ENCODE measurements at places on chromosomes 3 and 15.

GRCh38 chr15:41772720-41773331, 1.5 kb upstream of the MAPKBP1 start:
- DNase-seq, result no peak

DNA sequence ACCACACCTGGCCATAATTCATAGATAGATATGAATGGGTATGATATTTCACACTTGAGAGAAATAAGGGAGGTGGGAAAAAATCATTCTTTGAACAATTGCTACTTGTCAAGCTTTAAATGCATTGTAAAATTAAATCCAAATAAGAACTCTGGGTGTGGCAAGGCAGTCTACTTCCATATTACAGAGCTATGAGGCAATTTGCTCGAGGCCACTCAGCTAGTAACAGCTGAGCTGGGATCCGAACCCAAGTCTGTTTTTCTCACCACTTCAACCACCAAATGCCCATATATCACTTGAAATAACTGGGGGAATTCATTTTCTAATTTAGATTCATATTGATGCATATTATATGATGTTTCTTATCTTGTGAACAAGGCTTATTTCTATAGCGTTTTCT, 482.2 kb upstream of the ADAMTS9 start:
- no peak for DNase-seq

DNA sequence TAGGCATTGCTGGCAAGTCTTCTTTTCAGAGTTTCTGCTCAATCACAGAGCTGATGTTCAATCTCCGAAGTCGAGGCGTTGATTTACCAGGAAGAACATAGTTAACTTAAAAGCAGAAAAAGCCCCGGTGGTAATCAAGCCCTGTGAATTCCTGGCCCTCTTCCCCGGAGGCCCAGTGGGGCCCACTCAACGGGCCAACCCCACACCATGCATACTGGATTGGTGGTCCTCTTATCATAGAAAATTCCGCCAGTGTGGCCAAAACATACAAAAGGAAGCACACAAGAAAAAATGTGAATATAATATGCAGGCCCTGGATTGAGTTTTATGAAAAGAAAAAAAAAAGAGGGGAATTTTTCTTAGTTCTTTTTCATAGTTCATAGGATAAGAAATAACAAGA, 873.0 kb upstream of the NR2F2 start:
- DNase-seq, result no peak

- DNase-seq, result no peak
Observed at GRCh38 chr3:44666346-44666745, 17.8 kb downstream of the ZNF35 start.

- no peak for DNase-seq
Observed at GRCh38 chr3:151774235-151774634, 39.7 kb upstream of the AADAC start.

GRCh38 chr3:29494305-29495036, 213.6 kb downstream of the RBMS3 start:
- DNase-seq, result no peak

DNA sequence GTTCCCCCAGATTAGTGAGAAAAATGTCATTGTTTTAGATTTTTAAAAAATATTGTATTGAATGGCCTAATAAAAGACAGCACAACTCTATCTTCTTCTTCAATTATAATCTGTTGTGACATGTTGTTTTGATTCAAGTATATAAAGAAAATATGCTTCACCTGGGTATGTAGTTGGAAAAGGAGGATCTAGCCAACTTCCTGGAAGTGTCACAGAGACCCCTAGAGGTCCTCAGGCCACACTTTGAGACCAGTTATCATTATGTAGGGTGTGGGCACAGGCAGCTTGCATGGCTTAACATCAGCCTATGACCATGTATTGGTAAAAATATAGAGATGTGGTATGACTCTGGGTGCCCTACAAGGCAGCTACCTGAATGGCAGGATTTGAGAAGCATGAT, 14.7 kb upstream of the RYR3 start:
- no peak for DNase-seq

DNA sequence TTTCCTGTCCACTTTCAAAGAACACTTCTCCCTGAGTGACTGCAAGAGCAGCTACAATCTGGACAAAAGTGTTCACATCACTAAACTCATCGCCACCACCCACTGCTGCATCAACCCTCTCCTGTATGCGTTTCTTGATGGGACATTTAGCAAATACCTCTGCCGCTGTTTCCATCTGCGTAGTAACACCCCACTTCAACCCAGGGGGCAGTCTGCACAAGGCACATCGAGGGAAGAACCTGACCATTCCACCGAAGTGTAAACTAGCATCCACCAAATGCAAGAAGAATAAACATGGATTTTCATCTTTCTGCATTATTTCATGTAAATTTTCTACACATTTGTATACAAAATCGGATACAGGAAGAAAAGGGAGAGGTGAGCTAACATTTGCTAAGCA, 1.8 kb downstream of the CCRL2 start:
- no peak for DNase-seq

DNA sequence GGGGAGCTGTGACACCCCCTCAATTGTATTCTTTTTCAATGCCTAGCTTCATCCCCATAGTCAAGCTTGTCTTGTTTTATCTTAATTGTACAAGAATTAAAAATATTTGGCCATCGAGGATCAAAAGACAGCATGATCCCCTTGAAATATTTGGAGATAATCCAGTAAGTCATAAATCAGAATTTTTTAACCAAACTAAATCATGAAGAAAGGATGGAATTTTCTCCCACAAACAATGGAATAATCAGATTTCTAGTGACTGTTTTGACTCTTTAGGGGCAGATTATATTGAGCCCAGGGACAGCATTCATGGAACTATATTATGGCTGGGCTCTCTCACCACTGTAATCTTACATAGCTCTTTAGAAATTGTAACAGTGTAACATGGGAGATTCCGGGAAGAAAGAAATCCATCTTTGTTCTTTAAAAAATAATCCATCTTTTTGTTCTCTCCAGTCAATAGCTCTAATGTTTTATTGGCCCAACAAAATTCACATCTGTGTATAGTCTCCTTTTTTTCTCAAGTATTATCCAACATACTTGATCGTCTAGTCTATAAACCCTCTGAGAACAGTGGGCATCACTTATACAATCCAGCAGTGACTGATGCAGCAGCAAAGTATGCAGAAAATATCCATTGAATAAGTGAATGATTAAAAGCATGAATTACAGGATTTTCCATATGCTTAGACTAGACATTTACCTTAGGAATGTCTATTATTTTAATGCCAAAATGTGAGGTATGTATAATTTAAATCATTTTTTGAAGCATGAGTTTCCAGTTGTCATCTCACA, 277.0 kb upstream of the PLSCR5 start:
- no peak for DNase-seq

DNA sequence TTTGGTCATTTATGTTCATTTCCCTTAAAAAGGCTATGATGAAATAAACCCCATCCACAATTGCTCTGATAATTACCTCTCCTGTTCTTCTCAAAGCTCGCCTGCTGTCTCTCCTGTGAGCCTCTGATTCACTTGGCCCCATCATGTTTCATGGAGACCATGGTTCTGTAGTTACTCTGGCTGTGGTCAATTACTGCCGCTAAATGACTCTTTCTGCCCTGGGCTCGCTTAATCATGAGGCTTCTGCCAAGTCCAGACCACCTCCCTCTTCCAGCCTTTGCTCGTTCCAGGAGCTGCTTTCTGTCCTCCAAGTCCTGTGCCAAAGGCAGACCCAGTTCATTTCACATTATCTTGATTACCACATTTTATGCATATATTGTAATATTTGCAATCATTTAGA, 91.9 kb downstream of the THSD4 start:
- no peak for DNase-seq

- DNase-seq, result no peak
Observed at GRCh38 chr15:63365273-63365680, 16.4 kb downstream of the CA12 start.

- no peak for DNase-seq
Observed at GRCh38 chr15:69304182-69304545, 5.5 kb downstream of the PAQR5 start.

- no peak for DNase-seq
Observed at GRCh38 chr3:141330235-141330634, 38.1 kb upstream of the ZBTB38 start.

DNA sequence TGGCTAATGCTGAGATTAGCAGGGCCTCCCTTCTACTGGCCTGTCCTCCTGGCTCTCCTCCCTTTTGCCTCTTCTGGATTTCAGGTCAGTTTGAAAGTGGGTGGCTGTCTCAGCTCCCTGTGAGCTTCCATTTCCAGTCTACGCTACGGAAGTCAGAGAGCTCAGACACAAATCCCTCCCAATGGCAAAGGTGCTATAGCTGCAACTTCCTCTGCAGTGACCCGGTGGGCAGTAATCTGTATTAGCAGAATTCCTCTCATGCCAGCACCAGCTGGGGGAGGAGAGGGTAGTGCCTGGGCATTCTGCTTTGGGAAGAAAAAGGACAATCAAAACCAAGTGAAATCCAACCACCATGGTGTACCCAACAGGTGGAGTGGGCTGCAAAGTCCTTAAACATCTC, 171.4 kb downstream of the STT3B start:
- DNase-seq, result no peak

GRCh38 chr3:23760325-23760724, 45.4 kb upstream of the UBE2E1 start:
- DNase-seq, result no peak

GRCh38 chr3:47008234-47008796, 28.8 kb downstream of the NBEAL2 start:
- DNase-seq, result no peak

DNA sequence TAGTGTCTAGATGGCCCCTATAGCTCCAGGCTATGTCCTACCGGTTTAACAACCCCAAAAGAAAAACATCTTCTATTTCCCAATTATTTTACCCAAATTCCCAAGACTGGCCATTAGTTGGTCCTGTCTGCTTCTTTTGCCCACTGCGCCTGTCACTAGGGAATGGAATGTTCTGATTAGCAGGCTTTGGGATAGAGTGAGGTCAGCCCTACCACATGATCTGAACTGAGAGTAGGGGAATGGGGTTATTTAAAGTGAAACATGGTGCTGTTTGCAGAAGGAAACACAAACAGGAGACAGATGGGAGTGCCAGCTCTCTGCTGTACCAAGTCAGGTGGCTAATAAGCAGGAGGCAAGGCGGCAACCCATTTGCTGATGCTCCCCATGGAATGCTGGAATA, 635.6 kb upstream of the CFAP20DC start:
- no peak for DNase-seq

DNA sequence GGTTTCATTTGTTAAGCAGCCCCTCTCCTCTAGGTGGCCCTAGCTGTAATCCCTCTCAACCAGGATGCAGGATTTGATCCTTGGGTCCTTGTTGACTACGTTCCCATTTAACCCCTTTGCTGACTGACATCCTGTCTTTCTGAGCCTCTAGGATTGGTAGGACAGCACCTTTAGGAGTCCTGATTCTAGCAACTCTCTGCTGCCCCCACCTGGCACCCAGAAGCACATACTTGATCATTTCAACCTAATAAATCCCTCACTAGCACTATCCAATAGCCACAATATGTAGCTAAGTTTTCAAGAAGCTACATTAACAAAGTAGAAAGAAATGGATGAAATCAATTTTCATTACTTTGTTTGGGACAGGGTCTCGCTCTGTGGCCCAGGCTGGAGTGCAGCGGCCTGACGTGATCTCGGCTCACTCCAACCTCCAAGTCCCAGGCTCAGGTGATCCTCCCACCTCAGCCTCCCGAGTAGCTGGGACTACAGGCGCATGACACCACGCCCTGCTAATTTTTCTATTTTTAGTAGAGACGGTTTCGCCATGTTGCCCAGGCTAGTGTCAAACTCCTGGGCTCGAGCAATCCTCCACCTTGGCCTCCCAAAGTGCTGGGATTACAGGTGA, 28.3 kb downstream of the RSL24D1 start:
- DNase-seq, result peak; percentile 26

DNA sequence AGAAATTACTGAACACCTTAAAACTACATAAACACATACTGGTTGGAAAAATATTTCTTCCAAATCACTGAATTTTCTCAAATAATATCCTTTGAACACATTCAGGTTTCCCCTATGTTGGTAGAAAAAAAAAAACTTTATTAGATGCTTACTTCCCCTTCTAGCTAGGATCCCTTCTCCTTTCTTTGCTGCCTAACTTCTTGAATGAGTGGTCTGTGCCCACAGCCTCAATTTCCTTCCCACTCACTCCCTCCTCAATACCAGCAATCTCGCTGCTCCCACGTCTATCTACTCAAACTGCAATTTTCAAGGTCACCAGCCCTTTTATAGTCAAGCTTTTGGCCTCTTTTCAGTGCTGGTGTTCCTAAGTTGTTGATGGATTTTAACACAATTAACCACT, 8.3 kb downstream of the CD200R1 start:
- DNase-seq, result no peak

DNA sequence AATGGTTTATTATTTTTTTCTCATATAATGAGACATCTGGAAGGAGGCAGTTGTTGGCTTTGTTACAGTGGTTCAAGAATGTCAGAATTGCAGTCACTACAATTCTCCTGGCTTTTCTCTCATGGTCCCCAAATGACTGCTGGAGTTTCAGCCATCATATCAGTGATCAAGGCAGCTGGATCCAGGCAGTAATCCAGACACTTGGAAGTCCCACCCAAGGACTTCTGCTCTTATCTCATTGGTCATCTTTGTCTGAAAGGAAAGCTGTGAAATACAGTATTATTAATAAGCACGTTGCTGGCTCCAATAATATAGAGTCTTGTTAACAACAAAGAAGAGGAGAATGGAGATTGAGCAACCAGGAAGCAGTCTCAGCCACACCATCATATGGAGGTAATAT, 22.9 kb upstream of the MED12L start:
- DNase-seq, result no peak

DNA sequence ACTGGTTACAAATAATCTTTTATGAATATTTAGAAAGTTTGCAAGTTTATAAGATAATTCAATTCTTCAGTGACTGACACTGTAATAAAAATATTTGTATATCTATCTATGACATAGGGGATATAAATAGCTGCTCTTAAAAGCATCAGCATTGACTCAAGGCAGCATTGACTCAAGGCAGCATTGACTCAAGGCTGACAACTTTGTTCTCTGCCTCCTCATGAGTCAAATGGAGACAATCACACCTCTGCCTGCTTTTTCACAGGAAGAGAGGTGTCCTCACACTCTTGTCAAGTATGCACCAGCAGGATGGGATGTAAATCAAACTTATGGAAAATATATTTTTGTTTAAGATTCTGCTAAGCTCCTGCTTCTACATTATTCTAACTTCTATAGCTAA, 1173.1 kb downstream of the NSUN3 start:
- no peak for DNase-seq

DNA sequence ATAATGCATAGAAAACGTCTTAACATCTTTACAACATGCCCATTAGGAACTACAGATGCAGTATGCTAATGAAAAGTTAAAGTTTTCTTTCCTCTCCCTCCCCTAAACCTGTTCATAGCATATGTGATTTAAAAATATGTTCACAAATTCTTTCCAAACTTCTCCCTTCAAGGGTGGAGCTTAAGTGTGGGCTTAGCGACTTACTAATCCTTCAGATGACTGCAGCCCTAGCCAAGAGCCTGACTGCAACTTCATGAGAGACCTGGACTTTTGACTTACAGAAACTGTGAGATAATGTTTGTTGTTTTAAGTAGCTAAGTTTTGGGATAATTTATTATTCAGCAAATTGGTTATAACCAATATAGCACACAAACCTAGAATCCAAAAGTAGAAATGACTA, 22.0 kb upstream of the ANXA2 start:
- no peak for DNase-seq

Data from stimulated activated CD8-positive, alpha-beta memory T cell treated with anti-CD3 and anti-CD28 coated beads, Interleukin-2, amount 100 ng/mL, for 48 hours (primary cell).